ENCODE measurements at places on chromosomes 6 and 20. TPM values are rescaled to one million over a fixed set of nuclear protein-coding genes. Genes with fewer than 3 reads are reported as not detected.
A peak's percentile ranks its signal among the peaks of the same experiment; 100 is the strongest.

- peaks cover 20% of the 10 kb centered on the region for H3K36me3 ChIP-seq
- H3K4me1 ChIP-seq = peaks cover 76% of the 10 kb centered on the region
- peak overlapping the region; percentile 82 for H3K4me3 ChIP-seq
- no peak for DNase-seq
- peak overlapping the region; percentile 98 for H3K27ac ChIP-seq
Observed at GRCh38 chr6:30885481-30885998, 1.2 kb downstream of the DDR1 start.

GRCh38 chr20:44032583-44033331 is 118.1 kb downstream of the TOX2 start:
- no peak for DNase-seq
- H3K27ac ChIP-seq = no peak overlapping the region
- peaks cover 34% of the 10 kb centered on the region for H3K27me3 ChIP-seq
- no peak overlapping the region for H3K4me3 ChIP-seq
- no peaks in the 10 kb centered on the region for H3K36me3 ChIP-seq
- H3K4me1 ChIP-seq = no peaks in the 10 kb centered on the region

DNA sequence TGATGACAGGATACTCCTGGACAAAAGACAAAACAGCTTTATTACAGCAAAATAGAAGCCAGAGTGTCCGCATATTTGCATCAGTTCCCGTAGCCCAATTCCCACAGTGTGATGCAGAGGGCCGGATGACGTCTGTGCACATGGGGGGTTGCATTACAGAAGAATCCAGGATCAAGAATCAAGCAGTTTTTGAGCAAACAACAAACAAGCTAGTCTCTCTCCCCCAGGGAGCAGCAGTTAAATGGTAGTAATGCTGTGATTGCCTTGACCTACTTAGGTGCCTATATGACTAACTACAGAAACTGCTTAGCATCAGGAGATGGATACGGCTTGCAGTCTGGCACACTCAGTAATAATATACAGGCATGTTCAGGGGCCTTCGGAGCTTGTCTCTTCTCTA is 3.2 kb upstream of the SDHAF4 start:
- no peaks in the 10 kb centered on the region for H3K27me3 ChIP-seq
- no peak overlapping the region for H3K4me3 ChIP-seq
- no peak for DNase-seq
- H3K27ac ChIP-seq = no peak overlapping the region

The OR2H1 gene
- total RNA-seq = not detected

GRCh38 chr20:7327810-7328209 is 560.3 kb downstream of the BMP2 start:
- no peak overlapping the region for H3K27ac ChIP-seq
- H3K4me3 ChIP-seq = no peak overlapping the region
- no peaks in the 10 kb centered on the region for H3K36me3 ChIP-seq
- H3K4me1 ChIP-seq = no peaks in the 10 kb centered on the region
- no peaks in the 10 kb centered on the region for H3K27me3 ChIP-seq
- no peak for DNase-seq

GRCh38 chr20:1896484-1897258 is 1.5 kb downstream of the SIRPA start:
- H3K4me3 ChIP-seq = peak overlapping the region; percentile 82
- peak overlapping the region; percentile 38 for H3K27ac ChIP-seq
- no peak for DNase-seq
- no peaks in the 10 kb centered on the region for H3K36me3 ChIP-seq
- no peaks in the 10 kb centered on the region for H3K27me3 ChIP-seq

DNA sequence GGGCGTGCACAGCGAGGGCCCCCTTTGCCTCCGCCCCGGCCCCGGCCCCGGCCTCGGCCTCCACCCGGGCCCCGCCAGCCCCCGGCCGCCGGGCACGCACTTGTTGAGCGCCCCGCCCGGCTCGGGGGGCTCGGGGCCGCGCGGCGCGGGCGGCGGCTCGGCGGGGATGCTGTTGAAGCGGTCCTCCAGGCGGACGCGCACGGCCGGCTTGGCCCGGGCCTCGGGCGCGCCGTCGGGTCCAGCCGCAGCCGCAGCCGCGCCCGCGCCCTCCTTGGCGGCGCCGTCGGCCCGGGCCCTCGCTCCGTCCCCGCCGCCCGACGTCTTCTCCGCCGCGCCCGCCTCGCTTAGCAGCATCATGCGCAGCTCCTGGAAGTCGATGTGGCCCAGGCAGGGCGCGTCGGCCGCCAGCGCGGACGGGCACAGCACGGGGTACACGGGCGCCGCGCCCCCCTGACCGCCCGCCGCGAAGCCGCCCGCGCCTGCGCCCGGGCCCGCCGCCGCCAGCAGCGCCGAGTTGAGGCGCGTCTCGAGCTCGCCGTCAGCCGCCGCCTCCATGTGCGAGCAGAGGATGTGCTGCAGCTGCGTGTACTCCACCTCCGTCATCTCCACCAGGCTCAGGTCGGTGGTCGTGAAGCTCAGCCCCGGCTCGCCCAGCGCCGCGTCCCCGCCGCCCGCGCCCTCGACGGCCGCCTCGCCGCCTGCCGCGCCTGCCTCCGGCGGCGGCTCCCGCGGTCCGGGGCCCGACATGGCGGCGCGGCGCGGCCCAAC is 514 bp downstream of the TCFL5 start:
- no peak for DNase-seq
- H3K27ac ChIP-seq = no peak overlapping the region
- H3K4me1 ChIP-seq = peaks cover 35% of the 10 kb centered on the region
- H3K36me3 ChIP-seq = peaks cover 6% of the 10 kb centered on the region

GRCh38 chr6:87308970-87309369 is 13.4 kb upstream of the SMIM8 start:
- H3K4me1 ChIP-seq = no peaks in the 10 kb centered on the region
- H3K27me3 ChIP-seq = no peaks in the 10 kb centered on the region
- H3K4me3 ChIP-seq = no peak overlapping the region
- no peak for DNase-seq

GRCh38 chr20:59925899-59926298 is 7.5 kb downstream of the SYCP2 start:
- H3K4me3 ChIP-seq = no peak overlapping the region
- H3K36me3 ChIP-seq = no peaks in the 10 kb centered on the region
- DNase-seq = no peak
- H3K27me3 ChIP-seq = no peaks in the 10 kb centered on the region

- H3K27ac ChIP-seq = no peak overlapping the region
- H3K4me1 ChIP-seq = no peaks in the 10 kb centered on the region
- H3K36me3 ChIP-seq = no peaks in the 10 kb centered on the region
- DNase-seq = no peak
- H3K4me3 ChIP-seq = no peak overlapping the region
Observed at GRCh38 chr6:65538644-65539043, 168.4 kb downstream of the EYS start.

The USP49 gene
- 3.2 TPM for total RNA-seq

GRCh38 chr6:1679688-1680068 is 70.0 kb downstream of the FOXC1 start:
- H3K27ac ChIP-seq = peak overlapping the region; percentile 59
- peaks cover 16% of the 10 kb centered on the region for H3K4me1 ChIP-seq
- no peaks in the 10 kb centered on the region for H3K36me3 ChIP-seq
- DNase-seq = no peak
- no peak overlapping the region for H3K4me3 ChIP-seq
- no peaks in the 10 kb centered on the region for H3K27me3 ChIP-seq

GRCh38 chr6:167892835-167893815 is 66.4 kb downstream of the AFDN start:
- peaks cover 13% of the 10 kb centered on the region for H3K36me3 ChIP-seq
- H3K27ac ChIP-seq = no peak overlapping the region
- no peak overlapping the region for H3K4me3 ChIP-seq
- H3K4me1 ChIP-seq = no peaks in the 10 kb centered on the region
- DNase-seq = no peak

- peak; percentile 84 for DNase-seq
- H3K27me3 ChIP-seq = no peaks in the 10 kb centered on the region
- H3K4me3 ChIP-seq = no peak overlapping the region
- H3K27ac ChIP-seq = peak overlapping the region; percentile 3
Observed at GRCh38 chr20:18001131-18001921, 32.5 kb downstream of the MGME1 start.

GRCh38 chr20:5127204-5127858 is 523 bp downstream of the CDS2 start:
- peak overlapping the region; percentile 82 for H3K4me3 ChIP-seq
- no peaks in the 10 kb centered on the region for H3K27me3 ChIP-seq
- H3K36me3 ChIP-seq = no peaks in the 10 kb centered on the region
- H3K4me1 ChIP-seq = peaks cover 38% of the 10 kb centered on the region
- H3K27ac ChIP-seq = peak overlapping the region; percentile 90

DNA sequence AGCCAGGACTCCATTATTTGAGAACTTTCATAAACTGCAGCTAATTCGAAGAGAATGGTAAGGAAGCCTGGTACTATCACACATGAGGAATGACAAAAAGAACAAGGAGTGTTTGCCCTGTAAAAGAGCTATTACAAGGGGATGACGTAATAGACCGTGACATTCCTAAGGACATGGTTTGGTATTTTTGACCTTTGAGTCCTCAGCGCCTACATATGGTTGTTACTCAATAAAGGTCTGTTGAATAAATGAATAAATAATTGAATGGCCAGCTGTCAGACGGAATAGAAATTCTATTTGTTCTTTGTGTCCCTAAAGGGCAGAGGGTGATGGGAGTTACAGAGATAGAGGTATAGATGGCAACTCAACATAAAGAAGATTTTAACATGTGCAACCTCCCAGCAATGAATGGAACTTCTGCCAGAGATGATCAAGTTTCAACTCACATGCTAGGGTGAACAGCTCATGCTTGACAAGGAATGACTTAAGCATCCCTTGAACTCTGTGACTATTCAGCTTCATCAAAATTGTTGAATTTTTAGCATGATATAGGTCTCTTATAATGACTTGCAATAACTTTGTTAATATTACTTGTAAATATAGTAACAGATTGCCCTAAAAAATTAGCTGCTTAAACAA is 115.4 kb downstream of the TENT5A start:
- H3K27me3 ChIP-seq = no peaks in the 10 kb centered on the region
- H3K36me3 ChIP-seq = no peaks in the 10 kb centered on the region

DNA sequence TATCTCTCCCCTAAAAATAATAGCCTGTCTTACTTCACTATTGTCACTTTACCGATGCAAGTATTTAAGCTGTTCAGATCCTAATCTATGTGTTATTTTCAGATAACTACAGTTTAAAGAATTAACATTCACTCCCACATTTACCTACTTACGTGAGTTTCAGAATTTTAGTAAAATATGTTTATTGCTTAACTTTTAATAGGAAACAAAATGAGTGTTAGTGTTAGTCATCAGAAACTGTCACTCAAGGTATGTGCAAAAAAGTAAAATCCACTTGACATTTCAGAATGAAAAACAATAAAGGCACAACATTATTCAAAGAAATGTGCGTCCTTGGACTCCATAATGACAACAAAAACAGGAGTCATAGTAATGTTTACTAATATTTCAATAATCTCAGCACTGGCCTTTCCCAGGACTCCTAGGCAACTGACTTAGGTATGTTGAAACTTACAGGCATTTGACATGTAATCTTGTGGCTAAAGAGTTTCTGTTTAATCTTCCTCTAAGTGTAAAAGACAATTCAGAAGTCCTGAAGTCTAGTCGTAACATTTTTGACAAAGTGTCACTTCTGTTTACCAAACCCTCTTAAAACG is 4.5 kb downstream of the ATXN1 start:
- H3K36me3 ChIP-seq = no peaks in the 10 kb centered on the region
- H3K4me3 ChIP-seq = no peak overlapping the region
- no peak overlapping the region for H3K27ac ChIP-seq
- no peaks in the 10 kb centered on the region for H3K27me3 ChIP-seq
- DNase-seq = no peak

DNA sequence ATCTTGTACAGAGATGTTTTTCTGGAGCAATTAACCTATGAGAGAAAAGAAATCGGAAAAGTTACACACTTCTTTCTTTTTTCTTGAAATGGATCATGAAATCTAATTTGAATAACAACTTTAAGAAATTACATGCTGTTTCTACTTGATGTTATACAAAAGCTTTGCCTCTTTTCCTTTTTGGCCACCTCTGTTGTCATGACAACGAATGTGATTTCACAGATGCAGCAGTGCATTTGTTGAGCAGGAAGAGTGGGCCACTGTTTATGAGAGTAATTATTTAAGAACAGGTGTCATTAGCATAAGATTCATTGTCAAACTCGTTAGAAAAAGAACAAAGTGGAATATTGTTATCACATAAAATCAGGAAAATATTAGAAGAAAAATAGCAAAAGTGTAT is 148.3 kb upstream of the IMPG1 start:
- H3K27me3 ChIP-seq = no peaks in the 10 kb centered on the region
- H3K27ac ChIP-seq = no peak overlapping the region

The SNPH gene
- total RNA-seq = 3.8 TPM

The TINAG gene
- not detected for total RNA-seq

- no peak for DNase-seq
- no peak overlapping the region for H3K27ac ChIP-seq
- no peak overlapping the region for H3K4me3 ChIP-seq
Observed at GRCh38 chr20:42098418-42098817, 480.2 kb upstream of the CHD6 start.

- no peak for DNase-seq
- no peaks in the 10 kb centered on the region for H3K4me1 ChIP-seq
- no peak overlapping the region for H3K27ac ChIP-seq
- H3K4me3 ChIP-seq = no peak overlapping the region
- H3K27me3 ChIP-seq = no peaks in the 10 kb centered on the region
- H3K36me3 ChIP-seq = no peaks in the 10 kb centered on the region
Observed at GRCh38 chr6:74609871-74610270, 596.0 kb downstream of the COL12A1 start.

- no peak overlapping the region for H3K4me3 ChIP-seq
- no peak for DNase-seq
- peaks cover 15% of the 10 kb centered on the region for H3K4me1 ChIP-seq
- H3K36me3 ChIP-seq = no peaks in the 10 kb centered on the region
- H3K27ac ChIP-seq = no peak overlapping the region
- no peaks in the 10 kb centered on the region for H3K27me3 ChIP-seq
Observed at GRCh38 chr6:21115111-21115510, 478.4 kb upstream of the SOX4 start.

The SGK2 gene
- total RNA-seq = 6.9 TPM

DNA sequence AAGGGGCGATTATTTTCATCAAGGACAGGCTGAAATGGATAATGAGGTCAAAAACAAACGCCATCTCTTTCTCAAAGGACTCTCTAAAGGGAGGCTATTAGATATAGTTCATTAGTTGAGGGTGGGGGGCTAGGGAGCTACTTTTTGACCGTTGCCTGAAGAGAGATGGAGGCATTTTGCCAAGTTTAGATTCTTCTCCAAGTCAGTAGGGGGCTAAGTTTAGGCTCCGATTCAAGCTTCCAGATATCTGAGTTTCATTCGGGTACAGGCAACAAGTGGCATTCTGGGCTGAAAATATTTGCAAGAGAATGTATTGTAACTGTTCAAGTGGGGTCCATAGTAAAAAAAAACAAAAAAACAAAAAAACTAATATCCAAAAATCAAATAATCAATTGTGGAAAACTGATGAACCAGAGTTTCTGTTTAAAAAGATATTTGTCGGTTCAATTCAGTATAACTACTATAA is 43.4 kb upstream of the PIM1 start:
- H3K36me3 ChIP-seq = no peaks in the 10 kb centered on the region
- H3K27me3 ChIP-seq = no peaks in the 10 kb centered on the region
- no peak overlapping the region for H3K4me3 ChIP-seq
- H3K27ac ChIP-seq = no peak overlapping the region
- DNase-seq = no peak

- peaks cover 3% of the 10 kb centered on the region for H3K4me1 ChIP-seq
- H3K4me3 ChIP-seq = no peak overlapping the region
- no peak for DNase-seq
- H3K36me3 ChIP-seq = no peaks in the 10 kb centered on the region
- H3K27me3 ChIP-seq = no peaks in the 10 kb centered on the region
- H3K27ac ChIP-seq = no peak overlapping the region
Observed at GRCh38 chr20:40262219-40262618, 426.8 kb downstream of the MAFB start.

The SRMS gene
- not detected for total RNA-seq

The REM1 gene
- total RNA-seq = 2.3 TPM

All from suprapubic skin (tissue), 4 donors.